ENCODE measurements at places on chromosomes 11 and 22.

DNA sequence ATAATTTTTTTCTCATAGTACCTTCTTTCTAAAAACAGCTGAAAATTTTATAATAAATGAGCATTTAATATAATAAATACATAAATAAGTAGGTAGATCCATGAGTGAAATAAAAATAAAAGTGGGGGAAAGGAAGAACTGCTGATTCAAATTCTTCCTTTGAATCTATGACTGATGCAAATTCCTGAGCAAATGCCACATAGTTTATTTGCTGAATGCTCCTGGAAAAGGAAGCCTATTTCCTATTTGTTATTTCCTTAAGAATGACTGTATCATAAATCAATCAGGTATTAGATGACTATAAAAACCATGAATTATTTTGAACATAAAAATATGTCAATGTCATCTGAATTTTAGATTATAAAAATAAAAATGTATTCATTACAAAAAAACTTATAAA lies 16.6 kb downstream of the BTBD10 start:
- no peak for DNase-seq

GRCh38 chr11:12009617-12010321 lies 1.3 kb upstream of the DKK3 start:
- no peak for DNase-seq

DNA sequence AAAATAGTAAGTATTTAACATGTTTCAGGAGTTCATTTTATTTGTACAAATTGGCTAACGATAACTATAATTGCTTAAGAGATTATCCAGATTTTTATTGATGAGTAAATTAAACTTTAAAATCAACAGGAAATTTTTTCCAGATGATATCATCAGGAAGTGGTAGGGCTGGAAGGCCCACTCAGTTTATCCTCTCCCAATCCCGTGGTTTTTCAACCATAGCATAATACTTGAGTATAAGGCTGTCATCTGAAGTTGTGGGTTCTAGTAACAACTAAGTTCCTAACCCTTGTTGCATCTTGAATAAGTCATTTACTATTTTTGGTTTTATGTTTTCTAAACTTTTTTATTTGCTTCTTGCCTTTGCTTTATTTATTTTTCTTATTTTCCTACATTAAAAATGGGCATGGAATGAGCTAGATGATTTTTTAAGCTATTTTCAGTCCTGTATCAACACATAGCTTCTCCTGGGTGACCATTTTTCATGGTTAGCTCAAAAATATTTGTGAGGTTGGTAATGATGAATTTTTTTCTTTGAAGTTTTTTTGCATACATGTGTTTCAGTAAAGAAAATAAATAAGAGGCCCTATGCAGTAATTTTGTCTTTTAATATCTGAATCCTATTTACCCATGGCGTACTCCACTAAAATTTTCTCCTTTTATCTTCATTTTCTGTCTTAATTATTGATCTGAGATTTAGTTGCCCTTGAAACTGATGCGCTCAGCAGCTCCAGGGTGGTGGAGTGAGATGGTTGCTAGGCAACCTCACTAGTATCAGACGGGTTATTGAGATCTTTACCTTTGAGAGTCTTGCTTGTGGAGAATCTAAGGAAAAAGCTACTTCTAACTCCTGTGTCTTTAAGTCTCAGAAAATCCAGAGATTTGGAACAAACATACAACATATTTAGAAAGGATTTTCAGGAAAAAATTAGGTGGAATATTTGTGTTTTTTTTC lies 452.0 kb upstream of the CCDC179 start:
- no peak for DNase-seq

DNA sequence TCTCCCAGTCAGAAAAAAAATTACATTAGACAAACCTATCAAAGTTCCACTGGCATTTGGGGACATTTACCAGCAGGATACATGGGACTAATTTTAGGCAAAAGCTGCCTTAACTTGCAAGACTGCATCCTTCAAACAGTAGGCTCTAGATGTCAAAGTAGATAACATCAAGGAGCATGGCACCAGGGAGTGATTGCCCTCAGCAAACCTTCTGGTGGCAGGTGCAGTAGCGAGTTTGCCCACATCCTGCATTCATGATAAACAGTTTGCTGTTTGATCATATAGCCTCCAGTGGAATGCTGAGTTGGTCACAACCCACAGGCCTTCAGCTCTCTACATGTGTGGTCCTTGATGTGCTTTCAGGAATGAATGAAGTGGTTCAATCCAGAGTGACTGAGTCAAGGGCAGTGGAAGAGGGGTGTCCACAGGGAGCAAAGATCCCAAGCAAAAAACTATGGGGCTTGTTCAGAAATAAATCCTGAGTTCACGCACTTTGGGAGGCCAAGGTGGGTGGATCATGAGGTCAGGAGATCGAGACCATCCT lies 12.0 kb downstream of the SCGB1D2 start:
- no peak for DNase-seq

DNA sequence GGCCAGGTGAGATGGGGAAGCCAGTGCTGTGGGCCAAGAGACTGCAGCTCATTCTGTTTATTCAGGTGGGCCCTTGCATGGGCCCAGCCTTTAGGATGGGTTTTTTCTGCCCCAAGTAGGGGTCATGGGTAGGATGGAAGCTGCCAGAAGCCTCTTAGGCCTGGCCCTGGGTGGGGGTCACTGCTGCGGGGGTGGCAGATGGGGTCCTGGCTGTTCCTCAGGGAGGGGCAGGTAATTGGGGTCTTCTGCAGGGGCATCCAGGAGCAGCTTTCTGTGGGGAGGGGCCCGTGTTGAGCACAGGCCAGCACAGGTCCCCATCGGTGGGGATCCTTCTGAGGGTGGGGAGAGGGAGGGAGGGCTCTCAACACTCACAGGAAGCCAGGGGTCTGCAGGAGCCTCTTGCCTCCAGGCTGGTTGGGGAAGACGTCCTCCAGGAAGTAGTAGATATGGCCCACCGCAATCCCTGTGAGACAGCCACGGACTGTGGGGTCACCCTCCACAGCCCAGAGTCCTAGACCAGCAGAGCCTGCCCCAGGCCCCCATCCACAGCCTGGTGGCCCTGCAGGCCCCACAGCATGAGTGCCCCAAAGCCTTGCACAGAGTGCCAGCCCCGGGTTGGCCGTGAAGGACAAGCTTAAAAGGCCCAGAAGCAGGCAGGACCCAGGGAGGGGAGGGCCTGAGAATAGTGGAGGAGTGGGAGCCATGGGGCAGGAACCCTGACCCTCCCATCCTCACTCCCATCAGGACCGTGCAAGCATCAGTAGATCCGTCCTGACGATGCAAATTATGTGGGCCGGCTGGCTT lies 1.9 kb downstream of the DERL3 start:
- DNase-seq, result no peak

- no peak for DNase-seq
Measured at GRCh38 chr11:74468058-74468457, 709 bp upstream of the KCNE3 start.

GRCh38 chr11:111312076-111312475 lies 13.7 kb downstream of the POU2AF3 start:
- no peak for DNase-seq

DNA sequence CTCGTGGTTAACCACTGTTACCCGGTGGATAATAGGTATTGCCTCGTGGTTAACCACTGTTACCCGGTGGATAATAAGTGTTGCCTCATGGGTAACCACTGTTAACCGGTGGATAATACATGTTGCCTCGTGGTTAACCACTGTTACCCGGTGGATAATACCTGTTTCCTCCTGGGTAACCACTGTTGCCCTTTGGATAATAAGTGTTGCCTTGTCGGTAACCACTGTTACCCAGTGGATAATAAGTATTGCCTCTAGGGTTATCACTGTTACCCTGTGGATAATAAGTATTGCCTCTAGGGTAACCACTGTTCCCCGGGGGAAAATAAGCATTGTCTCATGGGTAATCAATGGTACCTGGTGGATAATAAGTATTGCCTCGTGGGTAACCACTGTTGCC lies 15.0 kb upstream of the NXPE4 start:
- no peak for DNase-seq

DNA sequence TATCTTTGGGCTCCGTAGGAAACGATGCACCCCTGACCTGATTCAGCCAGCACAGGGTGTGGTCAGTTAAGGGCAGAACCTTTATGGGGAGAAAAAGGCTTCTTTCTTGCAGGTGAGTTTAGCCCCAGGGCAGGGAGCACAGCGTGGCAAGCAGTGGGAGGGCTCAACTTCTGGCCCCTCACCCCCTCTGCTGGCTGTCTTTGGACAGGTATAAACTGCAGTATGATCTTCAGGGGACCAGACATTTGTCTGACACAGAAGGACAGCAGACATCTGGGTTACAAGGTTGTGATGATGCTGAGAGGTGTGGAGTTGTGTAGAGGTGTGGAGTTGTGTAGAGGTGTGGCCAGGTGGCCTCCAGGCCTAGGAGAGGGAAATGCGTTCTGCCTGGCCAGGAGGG lies 324.0 kb upstream of the PLET1 start:
- no peak for DNase-seq

DNA sequence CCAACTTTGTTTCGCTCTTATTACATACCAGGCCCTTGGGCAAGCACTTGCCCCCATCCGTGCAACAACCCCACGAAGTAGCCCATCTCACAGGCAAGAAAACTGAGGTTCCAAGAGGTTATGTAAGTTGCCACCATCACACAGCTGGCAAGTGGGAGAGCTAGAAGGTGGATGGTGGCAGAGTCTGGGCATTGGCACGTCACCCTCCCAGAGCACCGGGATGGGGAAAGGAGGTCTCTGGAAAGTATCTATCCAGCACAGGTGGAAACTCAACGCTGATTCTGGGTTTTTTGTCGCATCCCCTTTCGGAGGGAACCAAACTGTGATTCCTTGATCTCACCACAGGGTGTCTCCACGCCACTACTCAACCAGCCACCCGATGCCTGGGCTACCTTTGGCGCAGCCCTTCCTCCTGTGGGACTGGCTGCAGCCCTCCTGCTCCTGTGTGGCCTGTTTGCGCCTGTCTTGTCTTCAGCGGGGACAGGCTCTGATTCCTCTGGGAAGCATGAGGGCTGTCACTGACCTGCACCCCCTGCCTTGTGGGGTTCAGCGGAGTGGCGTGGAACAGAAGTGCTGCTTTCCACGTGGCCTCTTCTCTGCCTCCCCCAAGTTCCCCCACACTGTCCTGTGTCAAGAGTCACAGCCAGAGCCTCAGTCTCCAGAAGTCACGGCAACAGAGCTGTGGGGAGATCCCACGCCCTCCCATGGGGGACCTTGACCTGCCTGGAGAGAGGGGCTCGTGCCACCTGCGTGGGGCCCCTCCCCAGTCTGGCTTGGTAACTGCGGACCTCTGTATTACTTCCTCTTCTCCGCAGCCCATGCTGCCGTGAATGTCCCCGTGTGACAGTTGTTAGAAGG lies 34.4 kb upstream of the TRIM29 start:
- no peak for DNase-seq

Measured in activated naive CD4-positive, alpha-beta T cell (primary cell).